ENCODE measurements at places on chromosomes 3 and 15.

DNA sequence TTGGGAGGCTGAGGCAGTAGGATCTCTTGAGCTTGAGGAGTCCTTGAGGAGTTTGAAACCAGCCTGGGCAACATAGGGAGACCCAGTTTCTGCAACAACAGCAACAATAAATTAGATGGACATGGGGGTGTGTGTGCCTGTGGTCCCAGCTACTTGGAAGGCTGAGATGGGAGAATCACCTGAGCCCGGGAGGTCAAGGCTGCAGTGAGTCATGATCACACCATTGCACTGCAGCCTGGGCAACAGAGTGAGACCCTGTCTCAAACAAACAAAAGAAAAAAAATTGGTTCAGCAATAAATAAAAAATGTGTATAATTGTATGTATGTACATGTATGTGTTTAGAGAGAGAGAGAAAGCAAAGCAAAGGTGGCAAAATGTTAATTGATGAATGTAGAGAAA lies 83.1 kb downstream of the PDE8A start:
- no peak for DNase-seq

DNA sequence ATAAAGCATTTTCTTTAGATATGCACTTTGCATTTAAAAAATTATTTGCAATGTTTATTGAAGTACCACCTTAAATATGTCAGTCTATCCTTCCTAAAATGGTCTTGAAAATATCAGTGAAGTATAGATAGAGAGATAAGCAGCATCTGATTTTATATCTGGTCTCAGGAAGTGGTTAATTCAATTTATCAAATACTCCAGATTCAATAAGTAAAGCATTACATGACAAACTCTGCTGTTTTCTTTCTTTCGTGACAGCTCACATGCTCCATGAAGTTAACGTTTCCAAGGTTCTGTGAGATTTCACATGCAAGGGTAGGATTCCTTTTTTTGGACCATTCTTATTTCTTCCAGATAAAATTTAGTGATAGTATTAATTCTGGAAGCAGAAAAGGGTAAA lies 775.4 kb upstream of the ROBO1 start:
- DNase-seq, result no peak

DNA sequence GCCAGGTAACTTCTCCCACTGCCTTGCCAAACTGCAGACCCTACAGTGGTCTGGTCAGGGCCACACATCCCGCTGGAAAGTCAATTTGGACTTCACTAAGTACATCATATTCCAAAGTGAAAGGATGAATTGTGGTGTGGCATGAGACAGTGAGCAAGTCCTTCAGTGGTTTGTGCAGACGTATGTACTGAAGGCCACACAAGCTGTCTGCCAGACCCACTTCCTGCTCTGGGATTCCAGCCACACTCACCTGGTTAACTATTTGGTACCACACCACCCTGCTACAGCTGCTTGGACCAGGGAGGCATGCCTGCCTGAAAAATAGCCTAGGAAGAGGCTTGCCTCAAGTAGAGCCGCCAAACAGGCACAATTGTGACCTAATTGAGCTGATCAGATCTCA lies 94.1 kb upstream of the STRIT1 start:
- no peak for DNase-seq

DNA sequence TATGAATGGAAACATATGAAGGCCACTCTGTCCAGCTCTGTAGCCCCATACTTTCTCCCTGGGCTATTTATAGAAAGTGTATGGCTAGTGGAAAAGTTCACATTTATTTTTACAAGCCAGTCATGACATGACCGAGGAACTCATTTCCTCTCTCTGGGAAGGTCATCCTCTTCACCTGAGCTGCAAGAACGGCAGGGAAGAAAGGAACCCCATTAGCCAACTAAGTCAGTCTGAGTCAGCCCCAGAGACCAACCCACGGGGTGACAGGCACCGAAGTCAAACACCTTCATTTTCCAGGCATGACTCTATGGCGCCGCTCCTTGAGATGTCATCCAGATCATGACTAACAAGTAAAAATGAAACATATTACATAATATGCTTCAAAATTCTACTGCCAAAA lies 4.8 kb downstream of the PAQR9 start:
- no peak for DNase-seq

DNA sequence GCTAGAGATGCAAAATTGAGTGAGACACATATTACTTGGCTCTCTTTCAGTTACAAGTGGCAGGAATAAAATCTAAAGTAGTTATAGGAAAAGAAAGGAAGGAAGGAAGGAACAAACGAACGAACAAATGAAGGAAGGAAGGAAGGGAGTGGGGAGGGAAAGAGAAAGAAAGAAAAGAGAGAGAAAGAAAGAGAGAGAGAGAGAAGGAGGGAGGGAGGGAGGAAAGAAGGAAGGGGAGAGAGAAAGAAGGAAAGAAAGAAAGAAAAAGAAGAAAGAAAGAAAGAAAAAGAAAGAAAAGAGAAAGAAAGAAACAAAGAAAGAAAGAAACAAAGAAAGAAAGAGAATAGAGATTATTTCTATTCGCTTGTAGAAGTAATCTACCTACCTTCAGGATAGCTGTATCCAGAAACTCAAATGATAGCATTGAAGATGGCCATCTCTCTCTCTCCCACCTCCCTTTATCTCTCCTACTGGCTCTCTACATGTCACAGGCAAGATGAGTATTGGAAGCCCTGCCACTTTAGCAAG lies 229.7 kb upstream of the TLE3 start:
- DNase-seq, result no peak

DNA sequence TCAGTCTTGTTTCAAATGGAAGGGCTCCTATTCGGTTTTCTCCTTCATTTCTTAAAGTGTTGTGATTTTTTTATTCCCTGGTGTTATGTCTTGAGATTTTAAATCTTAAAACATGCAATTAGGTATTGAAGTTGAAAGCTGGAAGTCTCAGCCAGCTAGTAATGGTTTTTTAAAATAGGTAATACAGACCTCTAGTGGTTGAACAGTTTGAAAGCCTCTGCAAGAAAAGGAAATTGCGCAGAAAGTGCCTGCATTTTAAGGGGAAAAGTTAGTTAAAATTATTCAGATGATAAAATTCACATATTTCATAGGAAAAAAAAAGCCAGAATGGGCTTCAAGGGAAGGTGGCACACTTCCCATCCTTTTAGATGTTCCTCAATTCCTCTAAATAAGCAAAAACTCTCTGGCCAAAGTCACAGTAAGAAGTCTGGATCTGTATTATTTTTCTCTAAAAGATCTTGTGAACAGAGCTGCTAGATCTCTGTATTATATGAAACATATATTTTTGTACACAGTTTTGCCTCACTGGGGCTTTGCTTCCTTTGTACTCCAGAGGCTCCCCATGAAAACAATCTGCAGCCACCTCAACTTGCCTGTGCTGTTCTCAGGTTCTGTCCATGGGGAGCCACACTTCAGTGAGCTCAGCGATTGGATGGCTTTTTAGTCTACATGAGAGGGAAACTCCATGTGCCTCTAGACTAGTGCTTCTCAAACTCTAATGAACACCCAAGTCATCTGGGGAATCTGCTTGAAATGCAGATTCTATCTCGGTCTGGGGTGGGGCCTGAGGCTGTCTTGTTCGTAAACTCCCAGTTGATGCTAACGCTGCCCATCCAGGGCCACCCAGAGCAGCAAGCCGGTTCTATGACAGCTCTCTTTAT lies 21.5 kb downstream of the AGTR1 start:
- no peak for DNase-seq

GRCh38 chr3:175585898-175586297 lies 726.8 kb downstream of the NAALADL2 start:
- no peak for DNase-seq

DNA sequence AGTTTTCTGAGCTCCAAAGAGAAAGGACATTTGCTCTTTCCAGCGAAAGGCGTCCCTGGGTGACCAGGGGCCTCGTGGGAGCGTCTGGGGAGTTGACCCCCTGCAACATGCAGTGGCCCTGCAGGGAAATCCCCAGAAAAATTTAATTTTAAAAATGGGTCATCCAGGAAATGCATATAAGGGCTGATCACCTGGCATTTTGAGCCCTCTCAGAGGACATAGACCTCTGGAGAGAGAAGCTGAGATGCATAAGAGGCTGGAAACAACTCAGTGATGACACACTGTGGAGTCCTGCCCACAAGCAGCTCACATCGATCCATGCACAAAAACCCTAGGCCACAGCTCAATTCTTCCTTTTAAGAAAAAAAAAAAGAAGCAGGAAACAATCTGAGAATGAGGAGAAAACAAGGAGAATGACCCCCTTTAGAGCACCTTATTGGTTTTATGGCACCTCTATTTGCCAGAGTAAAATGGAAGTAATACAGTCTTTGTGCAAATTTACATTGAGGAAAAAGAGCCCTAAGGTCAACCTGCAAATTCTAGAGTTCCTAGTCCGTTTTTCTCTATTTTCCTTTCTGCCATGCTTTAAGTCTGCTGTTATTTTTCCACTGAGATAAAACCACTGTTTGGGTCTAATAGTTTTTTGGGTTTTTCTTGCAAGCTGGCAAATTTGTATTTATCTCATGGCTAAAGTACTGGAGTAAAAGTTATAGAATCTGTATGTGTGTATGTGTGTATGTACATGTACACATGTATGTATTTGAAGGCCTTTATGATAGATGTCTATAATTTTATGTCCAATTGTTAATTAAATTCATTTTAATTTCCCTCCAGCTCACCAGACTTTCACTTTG lies 6.9 kb upstream of the BDH1 start:
- DNase-seq, result no peak

GRCh38 chr3:122964811-122965210 lies 62.8 kb downstream of the SEMA5B start:
- no peak for DNase-seq

GRCh38 chr3:66480666-66481065 lies 20.2 kb downstream of the LRIG1 start:
- no peak for DNase-seq

DNA sequence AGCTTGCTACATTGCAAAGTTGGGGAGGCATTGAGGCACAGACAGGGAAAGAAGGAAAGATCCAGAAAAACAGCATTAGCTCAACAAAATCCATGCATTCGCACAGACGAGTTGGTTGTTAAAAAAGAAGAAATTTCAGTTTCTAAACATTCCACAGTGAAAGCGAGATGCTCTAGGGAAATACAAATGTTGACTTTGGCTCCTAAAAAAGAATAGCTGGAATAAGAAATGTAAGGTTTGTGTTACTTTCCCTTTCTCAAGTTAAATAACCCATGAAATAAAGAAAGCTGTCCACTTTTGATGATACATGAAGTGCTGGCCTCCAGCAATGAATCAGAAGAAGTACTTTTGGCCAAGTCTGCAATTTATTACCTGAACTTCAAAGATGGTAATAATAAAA lies 465.1 kb downstream of the ERC2 start:
- no peak for DNase-seq

GRCh38 chr15:89566181-89566580 lies 9.1 kb upstream of the TICRR start:
- no peak for DNase-seq

GRCh38 chr3:97871801-97872524 lies 50.2 kb downstream of the CRYBG3 start:
- no peak for DNase-seq

GRCh38 chr3:140487566-140487965 lies 190.3 kb upstream of the TRIM42 start:
- DNase-seq, result no peak

DNA sequence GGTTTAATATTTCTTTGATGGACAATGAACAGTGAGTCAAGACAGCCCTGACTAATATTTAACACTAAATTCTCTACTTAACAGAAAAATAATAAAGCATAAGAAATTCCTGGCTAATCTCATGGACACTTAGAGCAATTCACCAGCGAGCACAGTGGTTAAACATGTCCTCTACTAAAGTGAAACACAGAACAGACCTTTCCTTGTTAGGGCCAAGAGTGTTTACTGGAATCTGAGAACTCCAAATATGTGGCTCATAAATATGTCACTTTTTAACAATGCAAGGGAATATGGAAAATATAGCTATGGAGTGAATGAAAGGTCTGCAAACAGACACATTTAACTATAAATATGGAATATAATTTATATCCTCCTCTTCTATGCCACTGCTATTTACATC lies 18.6 kb upstream of the IGSF10 start:
- DNase-seq, result no peak

- DNase-seq, result no peak
Measured at GRCh38 chr3:45011756-45012508, 14.2 kb upstream of the CLEC3B start.

DNA sequence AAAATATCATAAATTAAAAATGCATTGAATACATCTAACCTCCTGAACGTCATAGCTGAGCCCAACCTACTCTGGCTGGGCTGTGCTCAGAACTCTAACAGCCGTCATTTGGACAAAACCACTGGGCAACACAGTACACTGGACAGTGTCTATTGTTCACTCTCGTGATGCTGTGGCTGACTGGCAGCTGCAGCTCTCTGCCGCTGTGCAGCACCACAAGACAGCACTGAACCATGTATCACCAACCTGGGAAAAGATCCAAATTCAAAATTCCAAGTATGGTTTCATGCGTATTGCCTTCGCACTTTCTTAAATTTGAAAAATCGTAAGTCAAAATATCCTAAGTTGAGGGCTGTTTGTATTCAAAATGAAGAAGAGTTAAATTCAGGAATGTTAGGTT lies 145.1 kb upstream of the CNTN4 start:
- no peak for DNase-seq

DNA sequence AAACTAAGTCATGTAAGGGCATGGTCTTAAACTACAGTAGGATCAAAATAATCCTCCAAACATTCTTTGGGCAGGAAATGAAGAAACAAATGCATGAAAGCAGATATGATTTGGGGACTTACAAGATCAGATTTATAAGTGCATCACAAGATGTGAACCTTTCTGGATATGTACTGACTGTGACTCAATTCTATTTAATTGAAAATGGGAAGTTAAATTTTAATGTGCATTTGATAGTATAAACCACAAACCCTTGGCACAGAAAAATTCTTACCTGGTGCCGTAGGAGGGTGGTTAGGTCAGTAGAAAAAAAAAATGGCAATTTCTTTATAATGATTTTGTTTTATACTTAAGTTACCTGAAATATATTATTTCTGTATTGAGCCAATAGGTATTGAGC lies 262.5 kb upstream of the TGFBR2 start:
- DNase-seq, result no peak

DNA sequence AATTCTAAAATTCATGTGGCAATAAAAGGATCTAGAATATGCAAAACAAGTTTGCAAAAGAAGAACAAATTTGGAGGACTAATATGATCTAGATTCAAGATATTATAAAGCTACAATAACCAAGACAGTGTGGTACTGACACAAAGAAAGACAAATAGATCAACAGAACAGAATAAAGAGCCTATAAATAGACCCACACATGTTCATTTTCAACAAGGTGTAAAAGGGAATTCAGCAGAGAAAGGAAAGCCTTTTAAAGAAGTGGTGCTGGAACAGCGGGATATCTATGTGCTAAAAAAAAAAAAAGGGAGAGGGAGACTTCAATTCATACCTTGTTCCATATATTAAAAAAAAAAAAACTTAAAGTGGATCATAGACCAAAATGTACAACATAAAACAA lies 149.0 kb downstream of the WDR76 start:
- no peak for DNase-seq

- no peak for DNase-seq
Measured at GRCh38 chr15:89904519-89904918, 8.2 kb downstream of the ARPIN start.

DNA sequence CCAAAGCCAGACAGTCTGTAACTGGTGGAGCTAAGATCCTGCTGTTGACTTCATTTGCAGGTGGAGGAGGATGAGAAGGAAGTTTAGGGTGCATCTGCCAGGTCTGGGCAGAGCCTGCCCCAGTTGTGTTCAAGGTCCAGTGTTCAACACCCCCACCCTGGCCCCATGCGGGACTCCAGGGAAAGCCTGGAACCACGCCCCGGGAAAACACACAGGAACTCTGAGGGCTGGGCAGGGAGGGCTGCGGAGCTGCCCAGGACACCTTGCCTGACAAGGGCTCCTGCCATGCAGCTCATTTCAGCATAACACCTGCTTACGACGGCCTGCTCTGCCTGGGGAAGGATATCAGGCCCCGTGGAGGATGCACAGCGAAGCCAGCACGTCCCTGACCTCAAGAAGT lies 286.3 kb downstream of the XXYLT1 start:
- no peak for DNase-seq
